ENCODE measurements at places on chromosomes 2 and 18.

GRCh38 chr2:168577885-168578284 is 121.8 kb downstream of the CERS6 start:
- no peak for DNase-seq

DNA sequence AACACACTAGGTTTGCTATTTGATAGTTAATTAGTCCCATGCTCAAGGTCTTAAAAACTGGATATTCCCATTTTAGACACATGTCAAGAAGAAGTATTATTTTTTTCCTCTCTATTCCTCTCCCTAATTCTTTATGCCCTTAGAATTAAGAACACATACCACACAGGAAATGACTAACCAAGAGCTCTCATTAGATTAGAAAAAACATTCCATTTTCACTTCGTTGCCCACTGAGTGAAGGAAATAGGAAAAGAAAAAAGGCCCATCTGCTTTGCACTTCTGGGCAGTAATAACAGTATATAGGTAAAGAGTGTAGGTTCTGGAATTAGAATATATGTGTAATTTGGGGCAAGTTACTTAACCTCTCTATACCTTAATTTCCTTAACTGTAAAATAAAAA is 26.9 kb downstream of the ACADL start:
- no peak for DNase-seq

- DNase-seq: no peak
These were observed 83.4 kb downstream of the PDK1 start for GRCh38 chr2:172639256-172639655.

- no peak for DNase-seq
These were observed 174.9 kb downstream of the ETAA1 start for GRCh38 chr2:67571785-67572718.

DNA sequence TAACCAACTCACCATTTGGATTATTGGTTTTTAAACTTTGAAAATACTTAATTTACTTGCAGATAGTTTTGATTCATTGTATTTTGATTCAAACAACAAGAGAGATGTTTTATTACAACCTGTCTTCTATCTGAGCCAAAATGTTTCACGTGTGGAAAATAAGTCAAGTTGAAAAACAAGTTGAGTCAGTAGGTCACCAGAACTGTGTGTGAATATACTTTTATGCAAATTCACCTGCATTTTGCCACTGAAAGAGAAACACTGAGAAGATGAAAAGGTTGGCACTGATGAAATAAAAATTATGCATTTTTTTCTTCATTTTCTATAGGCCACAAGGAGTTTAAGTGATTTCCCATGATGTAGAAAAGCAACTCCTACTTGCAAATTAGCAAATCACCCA is 68.3 kb downstream of the ICOS start:
- no peak for DNase-seq

DNA sequence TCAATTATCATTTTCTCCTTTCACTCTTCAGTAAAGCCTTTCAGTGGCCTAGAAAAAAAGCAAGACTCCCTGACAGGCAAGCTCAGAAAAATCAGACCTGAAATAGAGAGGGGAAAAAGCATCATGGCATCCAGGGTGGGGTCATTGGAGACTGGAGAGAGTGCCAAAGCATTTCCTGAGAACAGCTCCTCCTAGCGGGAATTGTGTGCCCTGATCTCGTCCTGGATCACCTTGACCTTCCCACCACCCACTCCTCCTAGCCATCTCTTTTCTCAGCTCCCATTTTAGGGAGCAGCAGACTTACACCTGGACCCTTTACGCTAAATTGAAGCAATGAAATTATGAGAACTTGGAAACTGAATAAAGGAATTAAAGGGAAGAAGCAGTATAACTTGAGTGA is 176.6 kb downstream of the VWC2L start:
- no peak for DNase-seq

DNA sequence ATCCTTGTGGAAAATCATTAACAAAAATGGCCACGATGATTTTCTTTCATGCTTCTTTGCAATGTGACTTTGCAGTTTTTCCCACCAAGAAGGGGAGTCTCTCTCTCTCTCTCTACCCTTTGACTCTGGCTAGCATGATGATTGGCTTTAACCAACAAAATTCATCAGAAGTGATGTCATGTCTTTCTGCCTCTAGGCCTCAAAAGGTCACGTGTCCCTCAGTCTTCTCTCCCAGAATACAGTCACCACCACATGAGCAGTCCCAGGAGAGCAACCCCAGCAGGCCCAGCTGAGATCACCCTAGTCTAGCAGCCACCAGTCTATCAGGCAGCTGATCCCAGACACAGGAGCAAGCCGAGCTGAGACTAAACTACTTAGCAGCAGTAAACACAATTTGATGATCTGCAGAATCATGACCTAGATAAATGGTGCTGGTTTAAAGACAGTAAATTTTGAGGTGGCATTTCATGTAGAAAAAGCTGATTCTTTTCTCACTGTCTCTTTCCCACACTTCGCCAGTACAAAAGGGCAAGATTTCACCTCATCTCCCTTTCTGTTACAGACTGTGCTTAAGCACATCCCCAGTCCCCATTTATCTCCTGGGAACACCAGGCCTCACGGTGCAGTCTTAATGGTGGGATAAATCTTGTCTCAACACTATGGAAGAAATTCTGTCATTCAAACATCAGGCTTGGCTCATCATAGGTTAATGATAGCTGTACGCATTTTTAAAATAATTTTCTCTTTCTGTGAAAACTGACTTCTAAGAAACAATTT is 132.7 kb downstream of the SCG2 start:
- no peak for DNase-seq

DNA sequence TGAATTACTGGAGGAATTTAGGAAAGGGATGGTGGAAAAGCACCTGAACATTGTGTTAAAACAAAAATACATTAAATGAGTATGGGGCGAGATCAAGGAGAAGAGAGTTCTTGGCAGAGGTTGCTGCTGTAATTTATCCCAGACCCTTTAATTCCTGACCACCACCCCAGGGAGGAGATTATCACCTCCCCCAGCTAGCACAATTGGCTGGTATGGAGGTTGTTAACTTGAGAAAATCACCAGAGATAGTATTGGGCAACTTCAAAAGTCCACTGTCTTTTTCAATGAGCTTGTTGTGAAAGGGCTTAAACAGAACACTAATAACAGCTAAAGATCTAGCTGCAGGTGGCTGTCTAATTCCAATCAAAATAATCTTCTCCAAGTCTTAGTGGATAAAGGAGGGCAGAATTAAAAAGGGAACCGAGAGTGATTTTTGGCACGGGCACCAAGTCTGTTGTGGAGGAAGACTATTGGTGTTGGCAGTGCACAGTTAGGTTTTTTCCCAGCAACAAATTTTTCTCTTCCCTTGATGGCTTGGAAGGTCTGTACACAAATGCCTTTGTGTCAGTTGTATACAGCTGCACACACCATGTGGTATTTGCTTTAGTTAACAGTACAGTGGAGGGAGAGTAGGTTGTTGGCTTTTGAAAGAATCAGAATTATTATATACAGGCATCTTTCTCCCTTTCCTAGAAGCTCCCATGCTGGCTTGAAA is 289.5 kb downstream of the SLC4A3 start:
- no peak for DNase-seq

DNA sequence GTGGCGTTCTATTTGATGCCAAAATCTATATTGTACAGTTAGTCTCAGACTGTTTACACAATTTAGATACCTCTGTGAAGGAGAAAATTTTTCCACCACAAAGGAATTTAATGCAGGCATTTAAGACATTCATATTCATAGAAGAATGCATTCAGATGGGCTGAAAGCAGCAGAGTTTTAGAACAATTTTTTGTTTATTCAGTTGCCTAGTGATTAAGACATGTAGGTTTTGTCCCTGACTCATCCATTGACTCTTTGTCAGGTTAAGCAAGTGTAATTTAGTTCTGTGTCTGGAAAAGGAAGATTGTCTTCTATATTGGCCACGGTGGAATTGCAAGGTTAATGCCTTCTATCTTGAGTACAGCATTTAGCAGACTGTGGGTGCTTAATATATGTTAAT is 515.0 kb downstream of the PARD3B start:
- DNase-seq: no peak

DNA sequence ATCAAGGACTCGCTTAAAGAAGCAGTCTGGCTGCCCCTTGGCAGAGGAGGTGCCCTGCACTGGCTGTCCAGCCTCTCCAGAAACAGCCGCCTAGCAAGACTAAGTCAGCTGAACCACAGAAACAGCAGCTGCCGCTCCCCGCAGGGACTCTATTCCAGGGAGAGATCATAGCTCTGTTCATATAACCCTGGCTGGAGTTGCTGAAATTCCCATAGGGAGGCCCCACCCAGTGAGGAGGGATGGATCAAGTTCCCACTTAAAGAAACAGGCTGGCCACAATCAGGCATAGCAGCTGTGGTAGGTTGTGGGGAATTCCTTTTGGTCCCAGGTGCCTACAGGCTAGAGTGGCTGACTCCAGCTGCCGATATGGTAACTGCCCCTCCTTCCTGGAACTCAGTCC is 74.2 kb upstream of the MC4R start:
- DNase-seq: no peak

- no peak for DNase-seq
These were observed 800 bp downstream of the TTC21B start for GRCh38 chr2:165952741-165953211.

GRCh38 chr2:224357098-224357901 is 44.6 kb downstream of the FAM124B start:
- peak; percentile 25 for DNase-seq

- no peak for DNase-seq
These were observed 180.1 kb upstream of the OSR1 start for GRCh38 chr2:19538411-19538963.

DNA sequence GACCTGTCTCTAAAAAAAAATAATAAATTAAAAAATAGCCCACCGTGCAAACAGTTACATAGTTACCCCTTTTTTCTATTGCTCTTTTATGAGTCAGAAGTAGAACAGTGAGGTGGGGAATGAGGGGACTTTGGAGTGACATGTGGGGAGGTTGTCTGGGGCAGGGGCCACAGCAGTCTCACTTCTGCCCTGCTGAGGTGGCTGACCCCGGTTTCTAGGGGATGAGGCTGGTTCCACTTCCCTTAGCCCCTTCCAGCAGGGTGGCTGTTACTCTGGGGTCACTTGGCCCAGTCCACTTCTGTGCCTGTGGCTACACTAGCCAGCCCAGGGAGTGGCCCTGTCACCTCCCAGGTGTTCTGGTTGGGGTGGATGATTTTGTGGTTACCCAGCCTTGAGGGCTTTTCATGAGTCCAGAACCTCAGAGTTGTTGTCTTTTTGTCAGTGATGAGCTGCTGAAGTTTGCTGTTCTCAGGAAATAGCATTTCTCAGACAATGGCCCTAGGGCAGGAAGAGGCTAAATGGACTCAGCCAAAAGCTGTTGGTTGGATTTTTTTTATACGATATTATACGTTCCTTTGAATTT is 28.0 kb upstream of the SCLY start:
- no peak for DNase-seq

DNA sequence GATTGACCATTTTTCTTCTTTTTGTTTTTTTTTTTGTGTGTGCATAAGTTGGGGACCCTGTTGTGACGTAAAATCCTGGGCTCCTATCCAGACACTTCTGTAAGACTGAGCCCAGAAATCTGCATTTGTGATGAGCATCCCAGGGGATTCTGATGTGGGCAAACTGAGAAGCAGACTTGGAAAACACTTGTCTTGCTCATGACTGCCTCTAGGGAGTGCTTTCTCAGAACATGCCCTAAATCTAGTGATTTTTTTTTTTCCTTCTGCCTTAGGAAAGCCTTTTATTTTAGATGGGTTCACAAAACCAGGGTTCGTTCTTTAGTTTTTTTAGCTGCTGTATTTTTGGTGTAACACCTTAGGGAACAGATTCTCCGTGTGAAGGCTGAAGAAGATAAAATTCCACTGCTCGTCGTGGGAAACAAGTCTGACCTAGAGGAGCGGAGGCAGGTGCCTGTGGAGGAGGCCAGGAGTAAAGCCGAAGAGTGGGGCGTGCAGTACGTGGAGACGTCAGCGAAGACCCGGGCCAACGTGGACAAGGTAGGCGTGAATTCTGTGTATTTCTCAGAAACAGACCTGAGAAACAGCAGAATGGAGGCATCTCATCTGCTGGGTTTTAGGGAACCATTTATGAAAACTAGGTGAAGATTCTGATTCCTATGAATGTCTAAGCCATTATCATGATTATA is 36.7 kb downstream of the RALB start:
- DNase-seq: no peak

DNA sequence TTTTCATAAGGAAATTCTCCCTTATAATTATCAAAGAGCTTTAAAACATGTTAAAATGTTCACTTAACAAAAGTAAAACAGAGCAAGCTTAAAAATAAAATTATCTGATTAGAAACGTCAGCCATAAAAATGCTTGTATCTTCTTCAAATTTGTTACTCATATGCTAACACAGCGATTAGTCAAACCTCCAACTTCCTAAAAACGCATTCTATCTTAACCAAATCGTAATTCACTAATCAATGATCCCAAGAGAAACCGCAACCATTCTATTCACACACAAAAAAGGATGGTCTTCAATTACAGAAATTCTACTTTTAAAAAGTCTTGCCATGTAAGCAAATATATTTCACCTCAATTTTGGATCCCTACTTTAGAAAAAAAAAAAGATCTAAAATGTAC is 1.9 kb downstream of the STK17B start:
- DNase-seq: no peak

DNA sequence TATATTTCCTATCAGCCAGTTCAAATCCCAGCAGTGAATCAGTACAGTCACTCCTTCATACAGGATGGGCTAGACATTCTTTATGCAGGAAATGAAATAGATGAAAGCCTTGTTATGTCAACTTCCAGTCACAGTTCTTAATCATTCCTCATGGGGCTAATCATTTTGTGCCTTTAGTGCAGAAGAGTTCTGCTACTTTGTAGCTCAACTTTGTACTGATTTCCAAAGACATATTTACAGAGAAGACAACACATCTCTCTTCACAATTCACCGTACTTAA is 593.9 kb upstream of the NETO1 start:
- DNase-seq: no peak

GRCh38 chr2:23668756-23669304 is 258.1 kb downstream of the ATAD2B start:
- no peak for DNase-seq

DNA sequence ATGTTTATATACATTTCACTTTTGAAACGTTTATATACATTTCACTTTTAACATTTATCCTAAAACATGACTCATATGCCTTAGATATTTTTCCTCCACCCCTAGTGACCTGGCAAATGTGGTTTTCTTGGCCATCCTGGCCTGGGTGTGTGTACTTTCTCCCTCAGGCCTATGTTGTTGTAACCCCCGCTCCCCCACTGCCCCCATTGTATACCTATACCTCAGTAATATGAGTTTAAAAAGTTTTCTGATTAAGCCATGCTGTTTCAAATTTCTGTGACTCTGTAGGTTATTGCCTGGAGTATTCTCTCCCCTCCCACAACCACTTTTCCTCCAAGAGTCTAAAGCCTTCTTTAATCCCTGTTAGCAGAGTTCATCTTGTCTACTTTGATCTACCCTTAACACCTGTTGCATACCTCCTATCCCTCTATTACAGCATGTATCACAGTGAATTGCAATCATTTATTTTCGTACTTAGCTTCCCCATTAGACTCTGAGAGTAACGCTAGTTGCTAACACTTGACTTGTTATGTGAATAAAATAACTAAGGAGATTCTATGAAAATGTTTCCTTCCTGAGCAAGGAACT is 67.9 kb downstream of the LCLAT1 start:
- DNase-seq: no peak

- DNase-seq: peak; percentile 55
These were observed 631 bp downstream of the GYPC start for GRCh38 chr2:126656431-126657147.

- no peak for DNase-seq
These were observed 339.1 kb upstream of the GALNT5 start for GRCh38 chr2:156918410-156918809.

- DNase-seq: no peak
These were observed 8.5 kb downstream of the RTTN start for GRCh38 chr18:70197026-70197425.
